ENCODE measurements at places on chromosomes 2 and 18.

GRCh38 chr18:3383381-3383915, 66.5 kb upstream of the TGIF1 start:
- DNase-seq = no peak

DNA sequence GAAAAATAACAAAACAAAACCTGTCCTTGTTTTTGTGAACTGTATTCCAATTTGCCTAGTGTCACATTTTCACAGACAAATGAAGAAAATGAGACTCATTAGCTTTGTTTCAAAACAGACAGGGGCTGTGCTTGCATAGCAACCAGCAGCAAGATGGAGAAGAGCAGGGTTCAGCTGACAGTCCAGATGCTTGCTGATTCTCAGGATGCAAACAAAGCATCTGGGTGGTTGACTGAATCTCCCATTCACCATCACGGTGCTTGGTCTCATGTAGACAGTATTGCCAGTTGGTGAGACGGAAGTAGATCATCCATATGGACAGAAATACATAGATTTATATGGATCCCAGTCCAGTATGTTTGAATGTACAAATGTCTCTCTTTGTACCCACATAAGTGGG, 326.8 kb downstream of the CCDC85A start:
- DNase-seq = no peak

DNA sequence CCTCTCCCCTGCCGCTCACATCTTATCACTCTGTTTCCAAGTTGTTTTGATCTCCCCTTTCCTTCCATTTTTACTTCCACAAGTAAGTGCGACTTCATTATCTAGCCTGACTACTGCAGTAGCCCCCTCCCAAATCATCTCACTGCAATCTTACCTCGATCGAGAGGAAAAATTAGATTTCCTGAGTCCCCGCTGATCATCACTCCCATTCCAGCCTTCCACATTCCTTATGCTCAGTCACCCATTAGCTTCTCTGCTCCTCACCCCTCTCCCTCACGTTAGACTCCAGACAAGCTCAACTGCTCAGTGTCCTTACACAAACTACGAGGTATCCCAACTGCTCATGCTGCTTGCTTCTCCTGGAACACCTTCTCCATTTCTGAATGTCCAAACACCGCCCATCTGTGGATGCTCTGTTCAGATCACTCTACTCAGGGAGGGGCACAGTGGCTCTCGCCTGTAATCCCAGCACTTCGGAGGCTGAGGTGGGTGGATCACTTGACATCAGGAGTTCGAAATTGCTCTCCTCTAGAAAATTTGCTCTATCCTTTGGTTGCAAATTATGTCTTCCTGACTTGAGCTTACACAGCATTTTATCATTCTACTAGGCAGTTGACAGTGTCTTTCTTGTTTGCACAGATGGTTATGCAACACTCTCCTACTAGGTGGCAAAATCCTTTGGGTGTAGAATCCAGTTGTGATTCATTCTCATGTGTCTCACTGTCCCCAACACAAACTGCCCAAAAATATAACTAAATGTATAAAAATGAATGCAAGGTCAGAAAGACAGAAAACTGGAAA, 96.5 kb downstream of the INO80D start:
- DNase-seq = no peak

GRCh38 chr2:166365803-166366420, 9.8 kb downstream of the SCN9A start:
- no peak for DNase-seq

GRCh38 chr2:138324068-138324771, 177.3 kb upstream of the SPOPL start:
- DNase-seq = no peak

DNA sequence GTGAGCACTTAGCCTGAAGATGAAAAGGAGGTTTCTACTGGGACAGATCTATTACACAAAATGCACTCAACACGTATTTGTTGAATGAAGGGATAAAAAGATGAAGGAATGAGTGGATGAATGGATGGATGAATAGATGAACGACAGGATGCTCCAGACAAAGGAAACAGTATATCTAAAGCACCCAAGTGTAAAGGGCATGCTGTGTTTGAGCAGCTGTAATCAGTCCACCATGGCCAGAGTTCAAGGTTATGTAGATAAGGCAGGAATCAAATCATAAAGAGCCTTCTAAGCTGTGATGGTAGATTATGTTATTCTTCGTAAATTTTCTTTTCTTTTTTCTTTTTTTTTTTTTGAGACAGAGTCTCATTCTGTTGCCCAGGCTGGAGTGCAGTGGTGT, 213.8 kb upstream of the FBXO11 start:
- no peak for DNase-seq

DNA sequence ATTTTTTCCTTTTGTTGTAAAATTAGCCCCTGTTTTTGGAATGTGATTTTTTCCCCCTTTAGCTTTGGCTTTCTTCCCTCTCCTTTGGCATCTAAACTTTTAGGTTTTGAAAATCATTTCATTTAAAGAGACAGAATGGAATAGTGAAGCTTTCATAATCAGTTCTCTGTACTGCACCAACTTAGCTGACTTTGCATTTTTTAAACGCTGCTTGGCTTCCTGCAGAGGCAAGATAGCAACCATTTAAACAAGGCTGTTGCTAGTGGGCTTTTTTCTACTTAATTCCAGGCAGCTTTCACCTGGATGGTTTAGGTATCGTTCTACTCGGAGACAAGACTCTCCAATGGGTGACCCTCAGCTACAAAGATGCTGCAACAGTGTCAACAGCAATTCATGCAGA, 267.9 kb upstream of the PKDCC start:
- DNase-seq = no peak

DNA sequence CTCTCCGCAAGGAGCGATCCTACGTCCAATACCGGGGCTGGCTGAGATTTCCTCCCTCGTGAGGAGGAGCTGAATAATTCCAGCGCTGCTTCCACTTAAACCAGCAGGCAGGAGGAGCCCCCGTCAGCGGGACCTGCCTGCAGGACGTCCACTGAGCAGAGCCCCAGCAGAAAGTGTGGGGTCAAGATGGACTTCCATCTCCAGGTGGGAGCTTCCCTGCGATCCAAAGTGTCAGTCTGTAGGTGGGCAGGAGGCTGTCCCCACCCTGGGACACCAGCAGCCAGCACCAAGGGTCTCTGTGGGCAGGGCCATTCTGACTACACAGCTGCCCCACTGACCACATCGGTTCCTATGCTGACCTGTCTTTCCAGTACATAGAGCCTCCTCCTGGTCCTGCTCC, 462 bp upstream of the OTOS start:
- no peak for DNase-seq

GRCh38 chr2:7108792-7109532, 191.8 kb downstream of the RNF144A start:
- no peak for DNase-seq

DNA sequence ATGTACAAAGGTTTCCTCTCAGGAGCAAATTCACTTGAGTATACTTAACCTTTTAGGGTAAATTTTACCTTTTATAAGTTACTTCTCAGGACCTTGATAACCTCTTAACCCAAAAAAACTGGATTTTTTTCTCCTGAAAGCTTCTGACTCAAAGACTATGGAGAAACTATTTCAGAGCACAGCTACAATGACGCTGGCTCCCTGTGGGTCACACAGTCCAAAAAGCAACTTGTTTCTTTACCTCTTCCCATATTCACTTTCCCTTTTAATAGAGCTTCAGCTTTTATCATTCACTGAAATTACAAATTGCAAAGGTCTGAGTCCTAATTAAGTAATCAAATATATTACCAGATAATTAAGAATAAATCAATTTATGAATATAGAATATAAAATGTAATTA, 32.4 kb downstream of the GTF3C3 start:
- no peak for DNase-seq

DNA sequence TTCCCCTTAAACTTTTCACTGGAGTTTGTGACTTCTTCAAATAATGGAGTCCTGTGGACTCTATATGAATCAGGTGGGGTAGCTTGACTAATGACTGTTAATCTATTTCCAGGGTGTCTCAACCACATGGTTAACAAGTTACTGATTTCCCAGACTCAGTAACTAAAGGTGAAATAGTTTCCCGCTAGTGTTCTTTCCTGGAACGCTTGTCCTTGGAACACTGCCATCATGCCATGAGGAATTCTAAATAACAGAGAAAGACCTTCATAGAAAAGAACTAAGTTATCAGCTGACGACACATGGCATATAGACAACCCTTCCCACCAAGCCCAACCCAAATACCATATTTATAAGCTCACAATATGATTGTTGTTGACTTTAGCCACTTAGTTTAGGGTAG, 1027.9 kb upstream of the FAM98A start:
- DNase-seq = no peak

DNA sequence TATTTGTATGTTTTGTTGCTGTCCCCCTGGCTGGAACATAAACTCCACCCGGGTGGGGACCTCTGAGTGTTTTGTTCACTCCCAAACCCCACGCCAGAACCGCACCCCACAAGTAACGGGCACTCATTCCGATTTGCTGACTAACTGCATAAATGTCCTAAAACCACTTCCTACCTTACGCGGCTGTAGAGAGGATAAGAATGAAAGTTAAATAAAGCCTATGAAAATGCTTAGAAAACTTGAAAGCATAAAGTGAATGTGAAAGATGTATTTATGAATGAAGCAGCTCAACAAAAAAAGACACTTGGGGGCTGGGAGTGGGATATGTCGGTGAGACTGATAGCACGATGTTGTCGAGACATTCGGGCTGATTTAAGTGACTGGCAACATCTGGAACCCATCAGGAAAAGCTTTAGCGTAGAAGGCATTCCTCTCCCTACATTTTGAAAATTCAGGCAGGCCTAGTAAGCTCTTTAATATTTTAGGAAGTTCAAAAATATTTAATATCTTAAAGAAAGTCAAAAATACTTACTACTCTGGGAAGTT, 206.7 kb downstream of the SH3RF3 start:
- no peak for DNase-seq

GRCh38 chr18:32549248-32550110, 78.8 kb upstream of the GAREM1 start:
- DNase-seq = peak; percentile 41

- DNase-seq = no peak
These were observed 845 bp downstream of the CFAP210 start for GRCh38 chr2:169693360-169693759.

GRCh38 chr2:227464361-227464760, 7.6 kb upstream of the AGFG1 start:
- no peak for DNase-seq

GRCh38 chr2:213104903-213105202, 46.6 kb downstream of the IKZF2 start:
- no peak for DNase-seq

DNA sequence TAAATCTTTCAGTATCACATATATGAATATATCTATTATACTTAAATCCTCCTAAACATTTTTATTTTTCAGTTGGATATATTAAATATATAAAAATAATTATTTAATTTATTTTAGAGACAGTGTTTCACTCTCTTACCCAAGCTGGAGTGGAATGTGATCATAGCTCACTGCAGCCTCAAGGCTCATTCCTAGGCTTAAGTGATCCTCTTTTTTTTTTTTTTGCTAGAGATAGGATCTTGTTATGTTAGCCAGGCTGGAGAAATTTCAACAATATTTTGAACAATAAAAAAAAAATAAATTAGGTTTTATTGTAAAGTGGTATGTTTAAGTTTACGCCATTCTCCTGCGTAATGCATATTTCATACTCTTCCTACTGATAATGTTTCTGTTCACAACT, 4.2 kb downstream of the SPAST start:
- DNase-seq = no peak

DNA sequence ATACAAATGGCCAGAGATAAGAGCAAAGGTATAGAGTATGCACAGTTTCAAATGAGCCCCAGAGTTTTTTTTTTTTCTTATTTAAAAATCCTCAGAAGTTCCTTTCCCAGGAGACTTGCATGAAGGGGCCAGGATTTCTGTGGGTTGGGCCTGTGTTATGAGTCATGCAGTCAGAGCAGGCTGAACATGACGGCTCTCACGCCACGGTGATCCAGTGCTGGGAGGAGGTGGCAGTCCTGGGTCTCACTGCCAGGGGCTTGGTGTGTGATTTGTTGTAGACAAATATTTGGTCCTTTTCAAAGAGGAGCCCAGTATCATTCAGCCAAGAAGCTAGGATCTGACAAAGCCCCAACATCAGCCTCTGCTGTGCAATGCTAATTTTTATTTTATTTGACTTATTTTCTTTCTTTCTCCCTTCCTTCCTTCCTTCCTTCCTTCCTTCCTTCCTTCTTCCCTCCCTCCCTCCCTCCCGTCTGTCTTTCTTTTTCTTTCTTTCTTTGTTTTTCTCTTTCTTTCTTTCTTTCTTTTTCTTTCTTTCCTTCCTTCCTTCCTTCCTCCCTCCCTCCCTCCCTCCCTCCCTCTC, 10.4 kb upstream of the KCNE4 start:
- peak; percentile 54 for DNase-seq

GRCh38 chr2:177029075-177029474, 183.5 kb upstream of the HNRNPA3 start:
- DNase-seq = no peak

- DNase-seq = peak; percentile 56
These were observed 18.0 kb downstream of the MBP start for GRCh38 chr18:77114415-77115191.

DNA sequence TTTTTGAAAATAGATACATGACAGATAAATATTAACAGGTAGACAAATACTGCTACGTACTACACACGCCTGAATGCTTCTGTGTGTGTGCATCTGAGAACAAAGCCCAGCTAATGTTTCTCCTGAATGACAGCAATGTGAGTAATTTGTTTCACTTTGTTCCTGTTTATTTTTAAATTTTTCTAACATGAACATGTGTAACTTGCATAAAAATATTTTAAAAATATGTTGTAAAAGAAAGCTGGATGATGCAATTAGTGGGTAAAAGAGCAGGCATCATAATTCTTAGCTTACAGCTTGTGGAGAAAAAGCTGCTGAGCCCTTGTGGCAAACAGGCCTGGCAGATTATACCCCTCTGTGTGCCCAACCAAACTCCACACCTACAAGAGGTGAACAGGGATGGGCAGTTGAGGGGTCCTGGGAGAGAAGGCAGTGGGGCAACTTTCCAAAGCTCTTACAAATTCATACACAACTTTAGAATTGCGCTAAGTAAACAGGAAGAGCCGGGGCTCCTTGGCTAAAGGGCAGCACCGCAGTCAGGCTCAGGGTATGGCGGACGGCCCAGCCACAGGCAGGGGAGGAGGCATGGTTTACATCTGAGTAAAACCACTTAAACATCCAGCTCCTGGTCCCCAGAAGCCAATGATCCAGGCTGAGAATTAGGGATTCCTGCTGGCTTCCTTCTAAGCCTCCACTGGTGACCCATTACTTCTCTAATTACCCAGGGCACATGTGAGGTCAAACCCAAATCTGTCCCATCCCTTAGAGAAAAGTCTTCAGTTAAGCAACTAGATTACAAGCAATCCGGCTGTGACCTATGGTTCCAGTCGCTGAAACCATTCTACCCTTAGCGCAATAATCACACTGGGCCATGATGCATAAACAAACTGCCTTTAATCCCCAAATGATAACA, 14.0 kb downstream of the PXDN start:
- no peak for DNase-seq

DNA sequence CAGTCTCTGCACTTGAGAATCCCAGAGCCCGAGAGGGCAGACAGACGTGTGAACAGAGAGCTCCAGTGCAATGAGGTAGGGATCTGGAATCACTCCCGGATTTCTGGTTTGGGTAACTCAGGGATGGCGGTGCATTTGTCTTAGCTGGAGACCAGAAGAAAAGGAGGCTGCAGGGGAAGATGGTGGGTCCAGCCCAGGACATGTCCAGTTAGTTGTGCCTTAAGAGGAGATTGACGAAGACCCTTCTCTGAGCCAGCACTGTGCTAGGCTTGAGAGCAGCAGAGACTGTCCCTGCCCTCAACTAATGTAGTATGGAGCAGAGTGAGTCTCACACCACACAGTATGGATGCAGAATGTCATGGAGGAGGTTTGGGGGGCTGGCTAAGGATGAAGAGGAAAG, 150.6 kb upstream of the COPS8 start:
- no peak for DNase-seq

Data from tibial nerve (tissue), 4 donors.